ENCODE measurements at places on chromosomes 16 and 17. TPM values are rescaled to one million over a fixed set of nuclear protein-coding genes. Genes with fewer than 3 reads are reported as not detected.
A peak's percentile ranks its signal among the peaks of the same experiment; 100 is the strongest.

GRCh38 chr17:40089077-40089895 lies 11.1 kb downstream of the NR1D1 start:
- H3K36me3 ChIP-seq: peaks cover 76% of the 10 kb centered on the region
- peak overlapping the region; percentile 93 for H3K27ac ChIP-seq

DNA sequence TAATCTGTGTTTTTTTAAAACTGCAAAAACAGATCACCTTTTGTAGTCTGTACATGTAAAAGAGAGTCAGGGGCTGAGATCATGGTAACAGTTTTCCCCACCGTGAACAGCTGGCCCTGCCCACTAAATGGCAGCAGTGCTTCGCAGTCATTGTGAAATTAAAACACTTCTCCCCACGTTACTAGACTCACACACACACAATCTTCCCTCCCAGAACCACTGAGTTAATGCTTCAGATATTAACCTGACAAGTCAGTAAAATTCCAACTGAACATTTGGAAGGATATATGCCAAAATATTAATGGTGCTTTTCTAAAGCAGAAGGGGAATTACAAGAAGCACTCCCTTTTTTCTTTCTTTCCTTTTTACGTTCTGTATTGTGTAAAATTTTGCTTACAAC lies 1.2 kb upstream of the CD300LG start:
- H3K4me1 ChIP-seq: no peaks in the 10 kb centered on the region
- DNase-seq: no peak
- H3K4me3 ChIP-seq: no peak overlapping the region
- H3K36me3 ChIP-seq: no peaks in the 10 kb centered on the region
- H3K27ac ChIP-seq: peak overlapping the region; percentile 34

TPSG1 gene
- polyA plus RNA-seq: not detected

GRCh38 chr17:36469733-36470132 lies 16.7 kb upstream of the ZNHIT3 start:
- no peaks in the 10 kb centered on the region for H3K4me1 ChIP-seq
- no peaks in the 10 kb centered on the region for H3K36me3 ChIP-seq
- no peak overlapping the region for H3K27ac ChIP-seq
- no peak overlapping the region for H3K4me3 ChIP-seq
- H3K27me3 ChIP-seq: peaks cover 5% of the 10 kb centered on the region

DNA sequence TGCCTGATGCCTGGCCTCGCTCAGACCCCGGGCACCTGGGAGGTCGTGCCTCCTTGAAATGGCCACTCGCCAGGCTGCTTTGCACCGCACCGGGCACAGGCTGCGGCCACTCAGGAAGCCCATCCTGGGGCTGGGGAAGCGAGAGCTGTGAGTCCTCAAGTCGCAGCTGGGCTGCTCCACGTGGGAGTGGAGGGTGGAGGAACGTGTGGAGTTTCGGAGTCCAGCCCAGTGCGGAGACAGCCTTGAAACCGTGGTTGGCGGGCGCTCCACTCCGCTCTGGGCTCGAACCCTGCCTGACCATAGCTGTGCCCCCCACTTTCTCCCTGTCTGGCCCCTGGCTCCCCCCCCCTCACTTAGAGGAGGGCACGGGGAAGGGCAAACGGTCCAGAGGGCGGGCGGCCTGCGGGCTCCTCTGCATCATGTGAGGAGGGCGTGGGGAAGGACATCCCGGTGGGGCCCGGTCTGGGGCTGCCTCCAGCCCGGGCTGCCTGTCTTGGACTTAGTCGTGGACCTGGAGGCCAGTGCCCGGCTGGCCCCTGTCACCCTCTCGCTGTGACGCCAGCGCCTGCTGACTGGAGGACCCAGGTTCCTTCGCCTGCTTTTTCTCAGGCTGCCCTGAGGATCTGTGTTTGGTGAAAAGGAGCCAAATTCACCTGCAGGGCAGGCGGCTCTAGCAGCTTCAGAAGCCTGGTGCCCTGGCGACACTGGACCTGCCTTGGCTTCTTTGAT lies 2.5 kb downstream of the UBE2I start:
- peak; percentile 69 for DNase-seq
- H3K4me3 ChIP-seq: peak overlapping the region; percentile 98
- no peaks in the 10 kb centered on the region for H3K27me3 ChIP-seq
- peaks cover 18% of the 10 kb centered on the region for H3K36me3 ChIP-seq
- peak overlapping the region; percentile 72 for H3K27ac ChIP-seq

GRCh38 chr16:74165566-74166080 lies 131.0 kb upstream of the PSMD7 start:
- no peaks in the 10 kb centered on the region for H3K27me3 ChIP-seq
- no peak for DNase-seq
- H3K4me1 ChIP-seq: no peaks in the 10 kb centered on the region
- no peak overlapping the region for H3K4me3 ChIP-seq
- no peaks in the 10 kb centered on the region for H3K36me3 ChIP-seq

KRT39 gene
- polyA plus RNA-seq: not detected

- no peaks in the 10 kb centered on the region for H3K27me3 ChIP-seq
- peak; percentile 69 for DNase-seq
- H3K36me3 ChIP-seq: peaks cover 45% of the 10 kb centered on the region
Measured at GRCh38 chr17:75844530-75845057, 390 bp upstream of the UNC13D start.

GRCh38 chr17:7423679-7424078 lies 1.7 kb upstream of the SPEM2 start:
- DNase-seq: no peak
- no peaks in the 10 kb centered on the region for H3K27me3 ChIP-seq
- H3K4me3 ChIP-seq: no peak overlapping the region
- H3K4me1 ChIP-seq: no peaks in the 10 kb centered on the region
- no peak overlapping the region for H3K27ac ChIP-seq

DNA sequence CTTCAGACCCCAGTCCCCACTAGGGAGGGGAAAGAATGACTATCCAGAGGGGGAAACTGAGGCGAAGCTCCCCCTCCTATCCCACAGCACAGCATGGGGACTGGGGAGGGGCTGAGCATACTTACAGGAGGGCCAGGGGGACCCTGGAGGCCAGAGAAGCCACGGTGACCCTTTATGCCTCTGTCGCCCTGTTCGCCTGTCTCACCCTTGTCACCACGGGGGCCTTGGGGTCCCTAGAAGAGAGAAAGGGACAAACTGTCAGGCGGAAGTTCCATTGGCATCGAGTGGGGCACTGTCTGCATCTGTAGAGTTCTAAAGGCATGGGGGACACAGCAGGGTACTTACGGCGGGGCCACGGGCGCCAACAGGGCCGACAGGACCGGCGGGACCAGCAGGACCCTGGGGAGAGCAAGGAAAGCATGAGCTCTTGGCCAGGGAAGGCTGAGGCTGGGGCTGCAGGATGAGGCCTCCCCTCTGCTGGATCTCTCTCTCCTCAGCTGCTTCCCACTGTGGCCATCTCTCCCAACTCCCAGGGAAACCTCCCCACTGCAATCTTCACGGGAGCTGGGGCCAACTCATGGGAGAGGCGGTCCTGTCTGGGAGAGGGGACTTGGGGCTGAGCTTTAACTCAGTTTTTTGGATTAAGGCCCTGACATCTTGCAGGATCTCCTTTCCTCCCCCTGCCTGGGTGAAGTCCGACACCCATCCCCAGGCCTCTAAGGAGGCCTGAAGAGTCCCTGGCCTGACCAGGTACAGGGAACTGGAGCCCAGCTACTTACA lies 13.5 kb downstream of the COL1A1 start:
- peaks cover 3% of the 10 kb centered on the region for H3K36me3 ChIP-seq
- no peaks in the 10 kb centered on the region for H3K27me3 ChIP-seq
- no peak for DNase-seq

ACE gene
- 4.0 TPM for polyA plus RNA-seq

GRCh38 chr17:52120465-52120864 lies 38.0 kb downstream of the CA10 start:
- no peaks in the 10 kb centered on the region for H3K4me1 ChIP-seq
- H3K27me3 ChIP-seq: no peaks in the 10 kb centered on the region
- H3K4me3 ChIP-seq: no peak overlapping the region
- no peaks in the 10 kb centered on the region for H3K36me3 ChIP-seq

- no peaks in the 10 kb centered on the region for H3K36me3 ChIP-seq
- no peaks in the 10 kb centered on the region for H3K27me3 ChIP-seq
- H3K27ac ChIP-seq: peak overlapping the region; percentile 90
- peaks cover 33% of the 10 kb centered on the region for H3K4me1 ChIP-seq
- peak; percentile 52 for DNase-seq
Measured at GRCh38 chr17:37488607-37489196, 989 bp upstream of the DUSP14 start.

GRCh38 chr17:68195667-68196393 lies 52.0 kb upstream of the AMZ2 start:
- H3K27ac ChIP-seq: no peak overlapping the region
- H3K4me3 ChIP-seq: peak overlapping the region; percentile 53
- H3K4me1 ChIP-seq: peaks cover 35% of the 10 kb centered on the region
- DNase-seq: peak; percentile 28
- H3K36me3 ChIP-seq: no peaks in the 10 kb centered on the region
- peaks cover 58% of the 10 kb centered on the region for H3K27me3 ChIP-seq

DNA sequence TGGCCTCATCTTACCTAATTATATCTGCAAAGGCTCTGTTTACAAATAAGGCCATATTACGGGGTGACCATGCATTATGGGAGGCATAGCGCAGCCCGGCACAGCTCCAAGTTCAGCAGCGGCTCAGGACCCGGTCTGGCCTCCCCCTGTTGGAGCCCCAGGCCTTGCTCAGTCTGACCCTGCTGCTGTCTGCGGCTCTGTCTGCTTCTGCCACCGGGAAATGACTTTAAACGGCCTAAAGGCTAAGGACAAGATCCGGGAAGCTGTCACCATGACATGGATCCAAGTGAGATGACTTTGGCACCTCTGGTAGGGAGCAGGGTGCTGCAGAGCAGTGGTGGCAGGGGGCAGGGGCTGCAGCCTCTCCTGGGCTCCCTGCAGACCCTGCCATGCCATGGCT lies 140.6 kb upstream of the GSE1 start:
- peaks cover 12% of the 10 kb centered on the region for H3K4me1 ChIP-seq
- no peak overlapping the region for H3K4me3 ChIP-seq
- H3K36me3 ChIP-seq: no peaks in the 10 kb centered on the region

DNA sequence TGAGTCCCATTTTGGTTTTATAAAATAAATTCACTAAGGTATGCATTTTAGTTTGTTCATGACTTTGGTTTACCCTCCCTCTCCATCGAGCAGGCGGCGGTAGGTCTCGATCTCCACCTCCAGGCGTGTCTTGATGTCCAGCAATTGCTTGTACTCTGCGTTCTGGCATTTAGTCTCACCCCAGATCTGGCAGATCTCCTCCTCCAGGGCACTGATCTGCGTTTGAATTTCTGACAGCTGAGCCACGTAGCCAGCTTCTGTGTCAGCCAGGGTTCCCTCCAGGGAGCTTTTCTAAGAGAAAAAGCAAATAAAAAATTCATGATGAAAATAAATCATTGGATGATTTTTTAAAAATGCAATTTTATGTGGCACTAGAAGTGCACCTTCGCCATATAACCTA lies 4.2 kb downstream of the KRT24 start:
- H3K4me1 ChIP-seq: no peaks in the 10 kb centered on the region
- H3K36me3 ChIP-seq: no peaks in the 10 kb centered on the region
- no peak for DNase-seq
- no peak overlapping the region for H3K4me3 ChIP-seq

- peaks cover 3% of the 10 kb centered on the region for H3K4me1 ChIP-seq
- no peak overlapping the region for H3K27ac ChIP-seq
- no peaks in the 10 kb centered on the region for H3K27me3 ChIP-seq
- H3K36me3 ChIP-seq: no peaks in the 10 kb centered on the region
- no peak for DNase-seq
Measured at GRCh38 chr16:79640513-79641360, 40.2 kb upstream of the MAF start.

DNA sequence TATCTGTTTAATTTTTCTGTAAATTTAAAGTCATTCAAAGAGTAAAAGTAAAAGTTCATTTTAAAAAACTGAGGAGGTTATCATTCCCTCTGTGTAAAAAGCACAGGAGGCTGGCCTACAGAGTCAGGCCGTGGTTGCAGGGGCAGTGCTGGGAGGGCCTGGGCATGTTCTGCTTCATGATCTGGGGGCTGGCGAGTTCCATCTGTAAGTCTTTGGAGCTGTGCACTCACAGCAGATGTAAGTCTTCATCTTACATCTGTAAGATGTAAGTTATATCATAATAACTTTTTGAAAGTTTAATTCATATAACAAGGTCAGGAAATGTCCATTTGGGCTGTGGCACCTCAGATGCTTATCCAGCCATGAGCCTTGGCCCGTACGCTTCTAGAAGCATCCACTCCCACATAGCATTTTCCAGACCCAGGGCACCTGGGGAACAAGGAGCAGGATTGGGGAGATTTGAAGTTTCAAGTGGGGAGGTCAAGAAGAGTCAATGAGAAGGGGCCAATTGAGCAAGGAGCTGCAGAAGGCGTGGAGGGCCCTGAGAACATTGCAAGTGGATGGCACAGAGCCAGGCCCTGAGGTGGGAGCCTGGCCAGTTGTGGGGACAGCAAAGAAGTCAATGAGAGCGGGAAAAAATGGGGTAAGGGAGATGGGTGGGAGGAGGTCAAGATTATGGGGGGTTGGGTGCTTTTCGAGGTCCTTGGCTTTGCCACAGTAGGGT lies 54.1 kb downstream of the TNFRSF13B start:
- H3K27me3 ChIP-seq: no peaks in the 10 kb centered on the region
- H3K27ac ChIP-seq: no peak overlapping the region
- H3K4me3 ChIP-seq: no peak overlapping the region
- H3K4me1 ChIP-seq: no peaks in the 10 kb centered on the region

GRCh38 chr16:7938175-7938574 lies 605.5 kb downstream of the RBFOX1 start:
- no peak overlapping the region for H3K27ac ChIP-seq
- H3K4me3 ChIP-seq: no peak overlapping the region
- no peak for DNase-seq
- H3K4me1 ChIP-seq: no peaks in the 10 kb centered on the region
- no peaks in the 10 kb centered on the region for H3K36me3 ChIP-seq
- no peaks in the 10 kb centered on the region for H3K27me3 ChIP-seq

- H3K27me3 ChIP-seq: no peaks in the 10 kb centered on the region
- H3K36me3 ChIP-seq: no peaks in the 10 kb centered on the region
- H3K4me1 ChIP-seq: peaks cover 5% of the 10 kb centered on the region
- no peak overlapping the region for H3K27ac ChIP-seq
- H3K4me3 ChIP-seq: no peak overlapping the region
- no peak for DNase-seq
Measured at GRCh38 chr16:55077266-55077665, 146.6 kb downstream of the IRX5 start.

- no peak overlapping the region for H3K27ac ChIP-seq
- H3K36me3 ChIP-seq: no peaks in the 10 kb centered on the region
Measured at GRCh38 chr16:67517661-67518423, 10.8 kb upstream of the RIPOR1 start.

- no peak for DNase-seq
- H3K36me3 ChIP-seq: no peaks in the 10 kb centered on the region
- no peaks in the 10 kb centered on the region for H3K27me3 ChIP-seq
- H3K27ac ChIP-seq: no peak overlapping the region
- H3K4me3 ChIP-seq: no peak overlapping the region
Measured at GRCh38 chr16:9900576-9900975, 281.7 kb downstream of the GRIN2A start.

DNA sequence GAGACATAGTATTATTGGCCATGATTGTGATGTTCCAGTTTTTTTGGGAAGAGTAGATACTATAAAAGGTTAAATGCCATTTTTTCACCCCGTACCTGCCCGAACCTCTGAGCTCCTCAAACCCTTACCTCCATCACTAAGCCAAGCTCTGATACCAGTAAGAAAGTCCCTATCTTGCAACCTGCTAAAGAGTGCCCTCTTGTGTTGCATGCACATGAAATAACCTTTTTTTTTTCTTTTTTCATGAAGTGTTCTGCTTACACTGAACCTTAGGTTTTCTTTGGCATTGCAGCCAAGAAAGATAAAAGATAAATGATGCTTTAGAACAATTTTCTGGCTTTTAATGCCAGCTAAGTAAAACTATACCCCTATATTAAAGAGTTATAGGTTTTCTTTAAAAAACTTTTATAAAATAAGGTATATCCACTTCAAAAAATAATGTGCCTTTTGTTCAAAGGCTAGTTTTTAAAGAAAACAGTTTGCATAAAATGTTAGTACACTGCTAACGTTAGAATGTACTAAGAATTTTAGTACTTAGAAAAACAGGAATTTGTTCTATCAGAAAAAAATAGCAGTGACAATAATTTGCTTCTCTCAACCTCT lies 295.3 kb upstream of the PMFBP1 start:
- no peaks in the 10 kb centered on the region for H3K4me1 ChIP-seq
- no peaks in the 10 kb centered on the region for H3K36me3 ChIP-seq
- DNase-seq: no peak
- no peak overlapping the region for H3K4me3 ChIP-seq
- H3K27me3 ChIP-seq: no peaks in the 10 kb centered on the region
